ENCODE measurements at places on chromosomes 11 and 22. TPM values are rescaled to one million over a fixed set of nuclear protein-coding genes. Genes with fewer than 3 reads are reported as not detected.

Gene CDC42EP2
- total RNA-seq = 27.5 TPM

Gene APOBEC3G
- 16.1 TPM for total RNA-seq

DNA sequence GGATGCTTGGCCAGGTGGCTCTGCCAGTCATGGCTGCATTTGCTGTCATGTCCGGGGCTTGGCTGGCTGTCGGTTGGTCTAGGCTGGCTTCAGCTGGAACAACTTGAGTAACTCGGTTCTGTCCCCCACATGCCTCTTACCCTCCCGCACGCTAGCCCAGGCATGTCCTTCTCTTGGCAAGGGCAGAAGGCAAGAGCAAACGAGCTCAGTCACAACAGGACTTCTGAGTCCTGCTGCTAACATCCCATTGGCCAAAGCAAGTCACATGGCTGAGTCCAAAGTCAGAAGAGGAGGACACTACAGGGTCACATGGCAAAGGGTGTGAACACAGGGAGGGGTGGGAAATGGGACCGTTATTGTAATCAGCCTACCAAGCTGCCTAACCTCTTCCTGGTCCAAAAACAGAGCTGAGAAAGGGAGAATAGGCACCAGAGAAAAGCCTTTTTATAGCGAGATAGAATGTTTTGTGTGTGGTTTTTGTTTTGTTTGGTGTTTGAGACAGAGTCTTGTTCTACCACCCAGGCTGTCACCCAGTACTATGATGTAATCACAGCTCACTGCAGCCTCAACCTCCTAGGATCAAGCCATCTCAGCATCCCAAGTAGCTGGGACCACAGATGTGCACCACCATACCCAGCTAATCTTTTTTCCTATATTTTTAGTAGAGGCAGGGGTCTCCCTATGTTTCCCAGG, 81.9 kb downstream of the MN1 start:
- no peak overlapping the region for H3K27ac ChIP-seq
- H3K4me1 ChIP-seq = peaks cover 11% of the 10 kb centered on the region
- H3K36me3 ChIP-seq = no peaks in the 10 kb centered on the region
- H3K4me3 ChIP-seq = no peak overlapping the region

DNA sequence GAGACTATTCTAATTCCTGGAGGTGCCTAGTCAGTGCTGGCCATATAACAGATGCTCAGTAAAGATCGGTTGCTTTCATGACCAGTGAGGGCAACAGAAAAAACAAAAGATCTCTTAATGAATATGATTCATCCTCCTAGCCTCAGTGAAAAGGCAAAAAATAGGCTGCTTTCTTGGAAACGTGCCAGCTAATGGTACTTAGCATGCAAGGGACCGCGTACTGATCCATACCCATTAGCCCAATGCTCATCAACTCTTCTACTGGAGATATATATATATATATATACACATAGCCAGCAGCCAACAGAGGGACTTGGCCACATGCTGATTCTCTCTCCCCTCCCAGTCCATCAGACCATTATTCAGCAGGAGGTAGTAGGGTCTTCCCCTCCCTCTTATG, 320.4 kb downstream of the KIRREL3 start:
- no peaks in the 10 kb centered on the region for H3K4me1 ChIP-seq
- no peaks in the 10 kb centered on the region for H3K36me3 ChIP-seq

DNA sequence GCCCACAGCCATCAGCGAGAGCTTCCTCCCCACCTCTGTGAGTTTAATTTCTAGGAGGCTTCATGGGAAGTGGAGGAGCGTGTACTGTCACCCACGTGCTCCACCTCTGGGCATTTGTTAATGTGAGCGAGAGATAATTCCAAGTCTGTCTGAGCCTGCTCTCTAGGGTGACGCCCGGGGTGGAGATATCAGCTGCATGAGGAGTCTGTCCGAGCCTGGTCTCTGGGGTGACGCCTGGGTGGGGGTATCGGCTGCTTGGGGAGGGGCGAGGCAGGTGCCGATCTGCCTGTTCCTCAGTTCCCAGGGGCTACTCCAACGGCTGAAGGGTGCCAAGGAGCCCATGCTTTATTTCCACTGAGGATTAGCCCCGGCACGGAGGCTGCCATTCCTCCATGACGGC, 735.0 kb downstream of the BRD1 start:
- H3K27ac ChIP-seq = no peak overlapping the region
- no peak for DNase-seq
- H3K4me1 ChIP-seq = no peaks in the 10 kb centered on the region
- no peak overlapping the region for H3K4me3 ChIP-seq
- H3K36me3 ChIP-seq = no peaks in the 10 kb centered on the region

- no peaks in the 10 kb centered on the region for H3K4me1 ChIP-seq
- H3K4me3 ChIP-seq = no peak overlapping the region
- no peak overlapping the region for H3K27ac ChIP-seq
Measured at GRCh38 chr11:64048042-64048854, 12.5 kb downstream of the FLRT1 start.
